ENCODE measurements at places on chromosomes 1 and 21.

GRCh38 chr21:45146306-45146705 lies 71.9 kb downstream of the ADARB1 start:
- no peak for DNase-seq

GRCh38 chr1:82538876-82539275 lies 738.1 kb downstream of the ADGRL2 start:
- DNase-seq: no peak

GRCh38 chr1:35364741-35365140 lies 96.2 kb downstream of the ZMYM4 start:
- no peak for DNase-seq

DNA sequence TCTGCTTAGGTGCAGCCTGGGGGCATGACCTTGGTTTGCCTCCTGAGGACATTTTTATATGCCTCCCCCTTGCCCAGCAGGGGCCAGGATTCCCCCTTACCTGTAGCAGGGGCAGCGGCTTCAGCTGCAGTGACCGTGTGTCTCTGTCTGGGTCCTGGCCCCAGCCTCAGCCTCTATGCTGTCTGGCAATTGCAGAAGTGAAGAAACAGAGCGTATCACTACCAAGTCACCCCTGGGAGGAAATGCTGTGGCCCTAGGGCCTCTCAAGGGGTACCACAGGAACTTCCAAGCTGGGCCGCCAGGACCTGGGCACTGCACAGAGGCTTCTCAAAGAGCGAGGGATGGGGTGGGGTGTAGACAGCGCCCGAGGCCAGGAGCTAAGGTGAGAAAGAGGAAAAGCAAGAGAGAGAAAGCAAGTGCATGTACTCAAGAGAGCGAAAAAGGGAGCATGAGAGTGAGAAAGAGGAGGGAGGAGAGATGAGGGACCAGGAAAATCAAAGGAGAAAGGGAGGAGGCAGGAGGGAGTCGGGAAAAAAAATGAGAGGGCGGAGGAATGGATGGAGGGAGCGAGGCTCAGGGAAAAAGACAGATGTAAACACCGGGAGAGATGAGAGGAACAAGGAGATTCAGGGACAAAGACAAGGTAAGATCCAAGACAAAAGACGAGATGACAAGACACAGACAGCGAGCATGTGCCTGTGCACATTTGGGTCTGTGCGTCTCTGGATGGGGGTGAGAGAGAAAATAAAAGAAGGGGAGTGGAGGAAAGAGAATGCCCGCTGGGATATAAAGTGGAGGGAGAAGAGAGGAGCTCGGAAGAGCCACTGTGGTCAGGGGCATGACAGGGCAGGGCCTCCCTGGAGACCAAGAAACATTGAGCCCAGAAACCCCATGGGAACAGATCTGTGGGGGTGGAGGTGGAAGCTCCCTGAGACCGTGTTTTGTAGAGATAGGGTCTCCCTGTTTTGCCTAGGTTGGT lies at the start of gene PTAFR:
TSS of gene PTAFR (minus strand) at position 199 of the 979 bp plus-strand sequence. CDS start 25,669 bp downstream, outside the sequence.
- DNase-seq: peak; percentile 24

DNA sequence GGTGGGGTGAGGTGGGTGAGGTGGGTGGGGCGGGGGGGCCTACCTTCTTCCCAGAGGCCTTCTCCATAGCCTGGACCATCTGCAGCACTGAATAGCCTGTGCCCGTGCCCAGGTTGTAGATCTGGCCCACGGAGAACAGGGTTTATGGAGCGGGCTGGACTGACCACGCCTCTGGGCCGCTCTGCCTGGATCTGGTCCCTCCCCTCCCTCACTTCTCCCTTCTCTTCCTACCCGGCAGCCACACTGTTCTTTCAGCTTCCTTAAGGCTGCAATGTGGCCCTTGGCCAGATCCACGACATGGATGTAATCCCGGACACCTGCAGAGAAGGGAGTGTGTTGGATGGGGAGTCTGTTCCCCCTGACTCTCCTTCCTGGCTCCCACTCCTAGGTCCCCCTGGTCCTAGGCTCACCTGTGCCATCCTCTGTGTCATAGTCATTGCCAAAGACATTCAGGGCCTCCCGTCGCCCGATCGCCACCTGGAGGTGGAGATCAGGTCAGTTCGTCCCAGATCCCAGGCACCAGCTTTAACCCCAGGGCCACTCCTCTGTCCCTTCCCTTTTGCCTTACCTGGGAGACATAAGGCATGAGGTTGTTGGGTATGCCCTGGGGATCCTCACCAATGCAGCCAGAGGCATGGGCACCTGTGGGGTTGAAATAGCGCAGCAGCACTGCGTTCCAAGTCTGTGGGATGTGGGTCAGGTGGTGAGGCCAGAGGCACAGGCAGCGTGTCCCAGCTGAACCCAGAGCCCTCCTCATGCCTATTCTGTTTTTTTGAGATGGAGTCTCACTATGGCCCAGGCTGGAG lies 3.9 kb downstream of the GALE start:
- no peak for DNase-seq

DNA sequence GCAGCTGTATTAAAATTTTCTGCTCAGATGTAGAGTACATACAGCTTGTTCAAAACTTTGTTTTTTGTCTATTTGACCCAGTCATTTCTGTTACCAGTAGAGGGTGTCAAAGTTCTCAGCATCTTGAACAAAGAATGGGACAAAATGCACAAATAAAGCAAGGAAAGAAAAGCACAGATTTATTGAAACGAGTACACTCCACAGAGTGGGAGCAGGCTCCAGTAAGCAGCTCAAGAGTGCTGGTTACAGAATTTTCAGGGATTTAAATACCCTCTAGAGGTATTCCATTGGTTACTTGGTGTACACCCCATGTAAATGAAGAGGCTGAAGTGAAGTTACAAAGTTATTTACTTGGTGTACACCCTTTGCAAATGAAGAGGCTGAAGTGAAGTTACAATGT lies 8.9 kb upstream of the PRMT6 start:
- DNase-seq: no peak

- peak; percentile 4 for DNase-seq
These were observed 1.5 kb upstream of the MAGI3 start for GRCh38 chr1:113388621-113389358.

- DNase-seq: peak; percentile 33
These were observed 4.1 kb downstream of the UQCRHL start for GRCh38 chr1:15803380-15803779.

GRCh38 chr1:41418857-41419583 lies 57.8 kb downstream of the FOXO6 start:
- no peak for DNase-seq

- no peak for DNase-seq
These were observed 49.8 kb upstream of the SEC16B start for GRCh38 chr1:178019622-178020021.

DNA sequence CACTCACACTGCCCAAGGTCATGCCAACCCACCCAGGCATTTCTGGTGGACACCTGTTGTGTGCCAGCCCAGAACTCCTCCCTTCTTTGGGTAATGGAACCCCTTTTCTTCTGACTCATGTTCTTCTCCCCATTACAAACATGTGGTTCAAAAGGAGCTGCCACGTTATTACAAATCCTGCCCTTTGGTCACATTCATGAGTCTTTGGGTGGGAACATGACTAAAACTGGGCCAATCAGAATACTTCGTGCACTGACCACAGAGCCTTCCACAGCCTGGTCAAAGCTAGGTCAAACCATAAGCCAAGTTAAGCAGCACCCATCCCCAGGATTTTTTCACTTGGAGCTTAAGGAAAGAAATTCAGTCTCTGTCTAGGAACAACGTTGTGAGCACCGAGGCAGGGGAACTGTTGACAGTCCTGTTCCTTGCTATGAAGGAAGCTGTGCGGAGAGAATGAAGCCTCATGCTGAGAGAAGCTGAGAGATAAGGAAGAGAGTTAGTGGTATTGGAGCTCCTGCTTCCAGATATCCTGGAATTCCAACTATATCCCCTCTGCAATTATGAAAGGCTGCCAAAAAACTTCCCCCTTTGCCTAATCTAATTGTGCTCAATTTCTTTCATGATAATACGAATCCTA lies 46.8 kb upstream of the DIPK1A start:
- no peak for DNase-seq

GRCh38 chr1:44747878-44748277 lies 8.2 kb downstream of the KIF2C start:
- DNase-seq: no peak

- DNase-seq: no peak
These were observed 241.3 kb downstream of the KCNT2 start for GRCh38 chr1:196366817-196367495.

DNA sequence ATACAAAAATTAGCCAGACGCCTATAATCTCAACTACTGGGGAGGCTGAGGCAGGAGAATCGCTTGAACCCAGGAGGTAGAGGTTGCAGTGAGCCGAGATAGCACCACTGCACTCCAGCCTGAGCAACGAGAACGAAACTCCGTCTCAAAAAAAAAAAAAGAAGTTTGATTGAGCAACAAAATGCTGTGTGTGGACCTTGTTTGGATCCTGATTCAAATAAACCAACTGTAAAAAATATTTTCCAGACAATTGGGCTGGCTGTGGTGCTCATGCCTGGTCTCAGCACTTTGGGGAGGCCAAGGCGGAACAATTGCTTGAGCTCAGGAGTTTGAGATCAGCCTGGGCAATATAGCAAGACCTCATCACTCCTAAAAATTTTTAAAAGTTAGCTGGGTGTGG lies 16.8 kb downstream of the PTAFR start:
- DNase-seq: no peak

DNA sequence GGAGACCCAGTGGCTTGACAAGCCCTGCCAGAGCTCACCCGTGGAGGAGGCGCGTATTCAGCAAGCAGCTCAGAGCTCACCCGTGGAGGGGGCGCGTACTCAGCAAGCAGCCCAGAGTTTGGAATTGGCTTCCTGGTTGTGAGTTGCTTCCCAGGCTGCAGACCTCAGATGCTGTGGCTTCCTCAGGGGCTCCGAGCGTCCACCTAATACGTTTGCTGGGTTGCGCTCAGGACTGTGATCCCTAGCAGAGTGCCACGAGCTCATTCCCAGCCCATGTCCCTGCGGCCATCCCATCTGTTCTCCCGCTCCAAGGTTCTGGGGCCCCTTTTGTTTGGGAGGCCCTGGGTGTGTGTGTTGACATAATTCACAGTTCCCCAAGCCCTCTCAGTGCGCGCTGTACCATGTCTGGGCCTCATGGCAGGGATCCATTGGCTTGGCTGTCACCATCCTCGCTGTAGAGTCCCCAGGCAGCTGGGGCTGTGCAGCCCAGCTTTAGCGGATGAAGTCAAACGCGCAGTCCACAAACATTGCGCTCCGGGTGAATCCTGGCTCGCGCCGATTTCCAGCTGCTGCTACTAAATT lies 3.6 kb downstream of the AJAP1 start:
- DNase-seq: no peak

DNA sequence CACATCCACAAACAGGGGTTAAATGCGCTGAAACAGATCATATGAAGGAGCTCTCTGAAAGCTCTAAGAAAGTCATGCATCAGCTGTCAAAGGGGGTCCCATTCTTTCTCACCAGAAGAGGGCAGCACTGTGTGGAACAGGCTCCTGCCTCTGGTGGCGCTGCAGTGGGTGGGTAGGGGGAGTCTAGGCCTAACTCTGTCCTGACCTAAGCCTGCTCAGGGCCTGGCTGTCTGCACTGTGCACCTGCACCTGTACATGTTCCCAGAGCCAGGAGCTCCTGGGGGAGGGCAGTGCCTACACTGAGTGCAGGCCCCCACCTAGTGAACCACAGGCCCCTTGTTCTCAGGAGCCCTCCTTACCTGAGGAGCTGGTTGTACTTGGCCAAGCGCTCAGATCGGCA lies 16.0 kb downstream of the ENO1 start:
- DNase-seq: peak; percentile 59

DNA sequence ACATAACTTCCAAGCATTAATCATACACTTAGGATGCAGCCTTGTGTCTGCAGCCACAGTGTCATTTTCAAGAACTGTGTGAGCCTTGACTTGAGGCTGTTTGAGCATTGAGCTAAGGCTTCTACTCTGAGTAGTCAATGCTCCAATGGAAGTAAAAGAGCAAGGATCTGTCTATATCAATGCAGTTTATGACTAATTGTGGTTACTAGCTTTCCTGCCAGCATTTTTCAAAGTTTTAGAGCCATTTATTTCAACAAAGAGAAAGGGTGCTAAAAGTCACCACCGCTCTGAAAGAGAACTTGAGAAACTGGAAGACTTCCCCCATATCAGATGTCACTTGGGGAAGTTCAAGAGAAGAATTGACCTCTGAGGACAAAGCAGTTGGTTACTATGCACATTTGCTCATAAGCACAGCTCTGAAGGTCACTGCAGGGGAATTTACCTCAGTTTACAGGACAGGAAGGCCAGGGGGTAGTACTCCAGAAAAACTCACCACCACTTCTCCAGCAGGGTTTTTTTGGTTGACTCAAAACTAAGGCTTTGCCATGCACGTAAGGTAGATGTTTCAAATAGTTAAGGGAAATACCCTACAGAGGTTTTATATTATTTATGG lies 24.5 kb upstream of the RGS1 start:
- no peak for DNase-seq

DNA sequence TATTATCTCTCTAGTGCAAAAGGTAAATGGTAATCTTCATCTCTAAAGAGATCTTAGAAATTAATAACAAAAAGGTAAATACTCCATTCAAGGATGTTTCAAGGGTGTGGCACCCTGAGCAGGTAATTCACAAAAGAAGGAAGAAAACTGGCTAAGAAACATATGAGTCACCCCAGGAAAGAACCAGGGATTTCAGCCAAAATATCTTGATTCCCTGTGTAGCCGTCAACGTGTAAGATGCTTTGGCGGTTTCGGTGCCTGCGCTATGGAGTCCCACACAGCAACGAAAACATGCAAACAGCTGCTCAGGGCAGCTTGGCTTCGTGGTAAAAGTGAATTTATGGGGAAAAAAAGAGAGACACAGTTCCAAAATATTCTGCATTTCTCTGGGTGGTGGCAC lies 3.7 kb downstream of the ITGB2 start:
- DNase-seq: no peak

Measured in CD4-positive, alpha-beta T cell treated with Interleukin-21 for 1 hour (primary cell).